ENCODE measurements at places on chromosomes 1 and 21. TPM values are rescaled to one million over a fixed set of nuclear protein-coding genes. Genes with fewer than 3 reads are reported as not detected.

- DNase-seq: peak; percentile 26
Observed at GRCh38 chr1:156368889-156369684, at the start of gene RHBG. TSS of gene RHBG (plus strand) at chr1:156369211. CDS start at chr1:156369250, 39 bp downstream.

- DNase-seq: no peak
Observed at GRCh38 chr1:68347415-68347814, 102.3 kb downstream of the RPE65 start.

The PDE4DIP gene
- polyA plus RNA-seq: 62.6 TPM

The FAM3B gene
- polyA plus RNA-seq: 24.0 TPM

DNA sequence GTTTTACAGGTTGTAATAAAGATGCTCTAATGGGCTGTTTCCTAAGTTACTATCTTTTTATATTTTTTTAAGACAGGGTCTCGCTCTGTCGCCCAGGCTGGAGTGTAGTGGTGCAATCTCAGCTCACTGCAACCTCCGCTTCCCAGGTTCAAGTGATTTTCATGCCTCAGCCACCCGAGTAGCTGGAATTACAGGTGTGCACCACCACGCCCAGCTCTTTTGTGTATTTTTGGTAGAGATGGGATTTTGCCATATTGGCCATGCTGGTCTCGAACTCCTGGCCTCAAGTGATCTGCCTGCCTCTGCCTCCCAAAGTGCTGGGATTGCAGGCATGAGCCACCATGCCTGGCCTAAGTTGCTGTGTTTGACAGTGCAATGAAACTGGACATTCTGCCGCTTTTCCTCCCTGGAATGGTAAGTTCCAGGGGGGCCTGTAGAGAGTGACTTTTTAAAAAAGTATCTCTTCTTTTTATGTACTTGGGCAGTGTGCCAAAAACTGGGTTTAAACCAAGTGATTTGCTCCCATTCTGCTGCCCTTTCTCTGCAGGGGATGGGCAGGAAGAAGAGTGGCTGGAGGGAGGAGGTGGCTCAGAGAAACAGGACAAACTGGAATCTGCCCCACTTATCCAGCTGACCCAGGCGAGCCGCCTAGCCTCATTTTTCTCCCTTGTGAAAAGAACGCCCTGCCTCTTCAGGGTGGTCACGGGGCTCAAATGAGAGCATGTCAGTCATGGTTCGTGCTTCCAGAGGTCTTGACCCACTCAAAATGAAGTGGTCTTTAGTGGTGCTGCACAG is 2.3 kb downstream of the SLC37A1 start:
- DNase-seq: no peak
